ENCODE measurements at places on chromosomes 2 and 18.

DNA sequence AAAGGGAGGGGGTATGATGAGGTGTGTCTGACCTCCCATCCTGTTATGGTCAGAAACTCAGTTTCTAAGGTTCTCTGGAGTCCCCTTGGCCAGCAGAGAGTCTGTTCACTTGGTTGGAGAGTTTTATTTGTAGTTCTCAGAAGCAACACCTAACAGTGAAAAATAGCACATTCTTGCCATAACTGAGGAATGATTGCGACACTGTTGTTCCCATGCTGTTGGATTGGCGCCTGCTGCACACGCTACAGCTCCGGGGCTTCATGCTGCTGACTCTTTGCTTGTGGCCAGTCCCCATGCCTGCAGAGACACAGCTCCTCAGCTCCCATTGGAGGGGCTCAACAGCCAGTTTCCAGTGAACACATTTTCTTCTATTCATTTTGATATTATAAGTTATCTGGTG, 42.1 kb downstream of the TPGS2 start:
- DNase-seq = no peak

- no peak for DNase-seq
Measured at GRCh38 chr18:572091-572830, 7.9 kb upstream of the CETN1 start.

DNA sequence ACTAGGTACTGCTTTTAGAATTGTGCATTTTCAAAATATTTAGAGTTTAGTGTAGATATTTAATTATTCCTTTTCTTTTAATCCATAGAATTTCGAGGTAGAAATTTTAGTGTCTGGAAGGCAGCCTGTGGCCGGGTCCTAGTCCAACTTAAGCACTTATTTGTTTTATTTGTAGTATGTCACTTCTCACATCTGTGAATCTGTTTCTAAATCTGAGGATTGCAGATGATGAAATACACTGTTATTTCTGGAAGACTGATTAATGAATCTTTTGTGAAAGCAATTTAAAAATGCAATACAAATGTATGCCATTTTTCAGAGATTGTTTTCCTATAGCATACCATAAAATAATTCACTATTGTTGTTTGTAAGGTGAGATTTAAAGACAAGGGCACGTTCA, 483.9 kb upstream of the TRIB2 start:
- no peak for DNase-seq

DNA sequence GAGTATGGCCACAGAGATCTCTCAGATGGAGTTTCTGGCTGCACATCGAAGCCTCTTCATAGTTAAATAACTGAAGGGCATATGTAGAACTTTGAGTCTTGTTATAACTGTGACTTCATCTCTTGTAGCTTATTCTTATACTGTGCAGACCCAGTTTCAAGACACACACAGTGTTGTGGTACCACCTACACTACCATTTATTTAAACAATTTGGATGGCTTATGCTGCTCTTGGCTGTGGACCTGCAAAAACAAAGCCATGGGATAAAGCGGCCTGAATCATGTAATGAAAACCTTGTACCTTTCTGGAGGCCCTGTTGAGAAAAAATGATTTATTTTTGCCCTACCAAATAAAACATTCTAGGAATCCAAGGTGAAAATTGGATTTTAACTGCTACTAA, 262.8 kb upstream of the RASGRP3 start:
- DNase-seq = no peak

- DNase-seq = no peak
Measured at GRCh38 chr2:138058427-138058826, 94.2 kb downstream of the HNMT start.

Measured in WERI-Rb-1 (cell line).